ENCODE measurements at places on chromosomes 2 and 18.
A peak's percentile ranks its signal among the peaks of the same experiment; 100 is the strongest.

GRCh38 chr2:231184319-231184718, 14.1 kb upstream of the ARMC9 start:
- no peak for DNase-seq

DNA sequence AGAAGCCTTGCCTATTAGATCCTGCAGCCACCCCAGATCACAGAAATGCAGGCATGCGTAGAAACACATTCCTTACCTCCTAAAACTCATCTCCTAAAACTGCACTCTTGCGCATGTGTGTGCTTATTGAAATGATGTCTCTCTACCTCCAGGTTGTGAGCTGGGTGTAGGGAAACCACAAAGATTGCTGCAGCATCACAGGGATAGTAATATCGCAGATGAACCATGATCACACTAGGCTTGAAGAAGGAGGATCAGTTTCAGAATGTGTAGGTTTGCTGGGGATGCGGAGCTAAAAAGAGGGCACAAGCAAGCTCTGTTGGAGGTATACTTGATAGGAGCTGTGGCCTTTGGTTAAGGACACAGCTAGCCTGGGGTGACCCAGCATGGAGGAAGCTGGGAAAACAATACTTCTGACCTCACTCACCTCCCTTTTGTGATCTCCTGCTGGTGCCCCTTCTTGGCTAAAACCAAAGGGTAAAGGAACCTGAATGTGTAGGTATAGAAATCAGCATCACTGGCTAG, 118.8 kb downstream of the SETBP1 start:
- no peak for DNase-seq

- DNase-seq: no peak
Measured at GRCh38 chr18:71798986-71799673, 745.0 kb downstream of the CBLN2 start.

DNA sequence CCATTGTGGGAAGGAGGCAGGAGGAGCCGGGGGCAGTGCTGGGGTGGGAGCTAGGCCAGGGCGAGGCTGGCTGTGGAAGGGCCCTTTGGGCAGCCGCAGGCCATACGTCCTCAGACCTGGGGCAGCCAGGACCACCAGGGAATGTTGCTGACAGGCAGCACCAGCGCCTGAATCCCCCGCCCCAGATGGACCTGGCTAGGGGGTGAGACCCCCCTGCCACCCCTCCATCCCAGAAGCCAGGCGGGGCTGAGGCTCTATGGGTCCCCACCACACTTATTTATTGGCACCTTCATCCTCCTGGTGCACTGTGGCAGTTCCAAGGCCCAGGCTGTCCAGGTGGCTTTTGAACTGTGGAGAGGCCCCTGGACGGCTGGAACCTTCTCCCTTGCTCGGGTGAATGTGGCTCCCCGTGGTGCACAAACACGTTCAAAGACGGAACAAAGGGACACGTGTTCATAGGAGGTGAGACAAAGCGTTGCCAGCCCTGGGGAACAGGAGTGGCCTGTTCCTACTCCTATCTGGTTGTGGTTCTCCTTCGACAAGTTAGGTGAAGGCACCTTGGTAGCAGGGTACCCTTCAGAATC, 35.1 kb downstream of the RAMP1 start:
- no peak for DNase-seq

- DNase-seq: no peak
Measured at GRCh38 chr2:45004562-45005191, 4.6 kb downstream of the SIX2 start.

GRCh38 chr2:187581125-187581896, 27.1 kb upstream of the TFPI start:
- no peak for DNase-seq

DNA sequence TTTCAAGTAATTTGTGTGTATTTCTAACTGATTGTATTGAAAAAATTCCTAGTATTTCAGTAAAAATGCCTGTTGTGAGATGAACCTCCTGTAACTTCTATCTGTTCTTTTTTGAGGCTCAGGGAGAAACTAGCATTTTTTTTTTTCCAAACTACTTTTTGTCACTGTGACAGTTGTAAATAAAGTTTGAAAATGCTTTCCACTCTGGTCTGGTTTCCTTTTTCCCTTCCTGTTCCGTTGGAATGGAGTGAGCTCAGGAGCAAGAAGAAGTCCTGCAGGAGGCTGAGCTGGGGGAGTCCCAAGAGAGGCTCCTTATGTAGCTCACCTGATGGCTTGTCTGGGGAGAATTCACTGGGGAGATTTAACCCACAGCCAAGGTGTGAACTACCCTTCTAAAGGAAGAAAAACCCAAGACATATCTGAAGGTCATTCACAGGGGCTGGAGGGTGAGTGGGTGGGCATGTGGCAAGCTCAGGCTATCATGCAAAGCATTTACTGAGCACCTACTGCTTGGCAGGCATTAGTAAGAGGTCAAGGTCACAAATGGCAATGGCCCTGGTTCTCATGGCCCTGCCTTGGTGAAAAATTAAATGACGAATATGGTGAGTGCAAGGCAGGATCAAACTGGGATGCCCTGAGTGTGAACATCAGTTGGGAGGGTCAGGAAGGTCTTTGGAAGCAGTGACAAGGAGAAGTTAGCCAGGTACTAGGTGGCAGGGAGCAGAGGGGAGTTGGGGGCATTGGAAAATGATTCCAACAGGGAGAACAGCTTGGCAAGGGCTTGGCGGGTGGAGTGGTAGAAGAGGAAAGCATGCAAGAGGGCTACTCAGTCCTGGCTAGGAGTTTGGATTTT, 28.7 kb downstream of the LBH start:
- DNase-seq: no peak

- no peak for DNase-seq
Measured at GRCh38 chr18:28575123-28575522, 398.2 kb upstream of the CDH2 start.

GRCh38 chr2:162062559-162062958, 11.5 kb downstream of the DPP4 start:
- DNase-seq: no peak

- DNase-seq: no peak
Measured at GRCh38 chr18:76465630-76466409, 29.2 kb downstream of the ZNF516 start.

- DNase-seq: no peak
Measured at GRCh38 chr2:74464406-74464805, 776 bp downstream of the MOGS start.

- DNase-seq: no peak
Measured at GRCh38 chr2:144041612-144042011, 478.3 kb downstream of the ZEB2 start.

DNA sequence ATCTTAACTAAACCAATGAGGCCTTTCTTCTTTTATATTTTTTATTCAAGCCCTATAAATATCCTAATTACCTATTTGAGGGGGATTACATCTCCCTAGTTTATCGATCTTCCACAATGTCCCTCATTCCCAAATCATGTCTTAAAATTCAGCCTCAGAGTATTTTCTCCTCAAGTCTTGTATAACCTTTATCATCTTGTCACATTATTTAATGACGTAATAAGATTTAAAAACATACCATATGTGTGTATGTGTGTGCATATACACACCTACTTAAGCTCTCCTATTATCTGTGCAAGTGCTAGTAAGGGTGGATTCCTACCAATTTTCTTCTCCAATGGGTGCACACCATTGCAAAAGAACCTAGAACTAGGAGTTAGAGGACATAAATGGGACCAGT, 421.1 kb downstream of the FIGN start:
- no peak for DNase-seq

- DNase-seq: no peak
Measured at GRCh38 chr2:233796254-233796653, 18.1 kb downstream of the MROH2A start.

DNA sequence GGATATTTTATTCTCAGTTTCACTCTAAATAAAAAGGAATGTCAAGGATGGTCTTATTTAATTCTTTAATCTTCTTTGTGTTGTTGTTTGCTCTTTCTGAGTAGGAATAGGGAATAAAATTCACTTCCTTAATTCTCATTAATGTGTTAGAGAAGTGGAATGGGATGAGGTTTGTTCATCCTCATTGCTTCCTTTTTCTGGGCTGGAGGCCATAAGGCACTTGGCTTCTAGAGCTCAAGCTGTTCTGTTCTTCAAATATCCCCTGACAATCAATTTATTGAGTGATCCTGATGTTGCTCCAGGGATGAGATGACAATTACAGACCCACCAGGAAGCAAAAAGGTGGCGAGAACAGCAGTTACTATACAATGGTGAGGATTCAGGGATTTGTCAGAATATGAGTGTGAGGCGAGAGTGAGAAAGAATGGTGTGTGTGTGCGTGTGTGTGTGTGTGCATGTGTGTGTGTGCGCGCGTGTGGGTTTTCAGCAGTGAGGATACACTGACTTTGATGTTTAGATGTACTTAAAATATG, 557.6 kb upstream of the FANCL start:
- DNase-seq: no peak

DNA sequence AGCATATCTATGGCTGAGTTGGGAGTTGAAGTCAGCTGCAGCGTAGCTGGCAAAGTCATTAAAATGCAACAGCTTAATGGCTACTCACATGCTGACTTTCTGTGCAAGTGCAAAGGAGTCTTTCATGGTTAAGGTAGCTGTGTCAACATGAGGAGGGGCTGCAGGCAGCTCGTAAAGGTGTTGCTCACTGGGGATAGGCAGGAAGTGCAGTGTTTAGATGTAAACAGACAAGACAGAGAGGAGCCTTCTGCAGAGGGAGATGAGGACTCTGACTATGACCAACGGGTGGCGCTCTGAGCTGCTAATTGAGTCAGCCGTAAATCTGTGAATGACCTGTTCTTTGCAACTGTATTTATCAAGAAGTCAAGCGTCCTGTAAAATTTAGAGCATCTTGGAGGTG, 22.3 kb upstream of the CAVIN2 start:
- no peak for DNase-seq

DNA sequence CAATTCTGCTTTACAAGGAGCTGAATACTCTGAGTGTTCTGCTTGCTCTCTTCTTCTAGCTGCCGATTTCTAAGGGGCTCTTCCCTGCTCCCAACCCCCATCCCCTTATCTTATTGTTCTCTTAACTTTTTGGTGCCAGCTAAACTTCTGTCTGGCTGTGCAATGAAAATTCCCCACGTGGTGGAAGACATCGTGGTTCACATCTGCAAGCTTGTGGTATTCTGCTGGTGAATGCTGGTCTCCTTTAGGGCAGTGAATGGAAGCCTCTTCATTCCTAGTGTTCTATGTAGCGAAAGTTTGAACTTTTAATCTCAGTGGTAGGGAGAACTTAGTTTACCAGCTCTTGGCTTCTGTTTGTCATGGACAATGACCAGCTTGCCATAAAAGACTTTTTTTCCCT, 406.0 kb upstream of the ZEB2 start:
- no peak for DNase-seq

GRCh38 chr2:60463249-60463648, 90.2 kb downstream of the BCL11A start:
- DNase-seq: no peak

- DNase-seq: no peak
Measured at GRCh38 chr2:102848366-102848839, 86.6 kb downstream of the TMEM182 start.

DNA sequence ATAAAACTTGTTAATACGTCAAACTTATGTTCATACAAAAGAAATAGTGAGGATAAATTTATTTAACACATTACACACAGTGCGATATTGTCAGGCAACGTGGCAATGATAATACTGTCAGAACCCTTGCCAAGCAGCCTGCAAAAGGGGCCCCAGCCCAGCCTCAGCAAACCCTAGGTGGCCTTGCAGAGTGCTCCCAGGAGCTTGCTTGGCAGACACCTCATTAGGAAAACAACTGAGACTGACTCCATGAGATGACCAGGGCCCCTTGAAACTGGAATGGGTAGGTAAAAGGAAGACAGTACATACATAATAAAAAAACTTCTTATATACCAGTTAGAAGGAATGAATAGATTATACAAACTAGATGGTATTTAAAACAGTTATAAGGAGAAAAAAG, 136.6 kb upstream of the EPC2 start:
- no peak for DNase-seq

GRCh38 chr18:9117980-9118841, 15.7 kb downstream of the NDUFV2 start:
- DNase-seq: no peak

- DNase-seq: peak; percentile 65
Measured at GRCh38 chr2:207041786-207042554, 102.7 kb downstream of the CPO start.

- DNase-seq: no peak
Measured at GRCh38 chr2:203195331-203196036, 43.3 kb upstream of the CYP20A1 start.

DNA sequence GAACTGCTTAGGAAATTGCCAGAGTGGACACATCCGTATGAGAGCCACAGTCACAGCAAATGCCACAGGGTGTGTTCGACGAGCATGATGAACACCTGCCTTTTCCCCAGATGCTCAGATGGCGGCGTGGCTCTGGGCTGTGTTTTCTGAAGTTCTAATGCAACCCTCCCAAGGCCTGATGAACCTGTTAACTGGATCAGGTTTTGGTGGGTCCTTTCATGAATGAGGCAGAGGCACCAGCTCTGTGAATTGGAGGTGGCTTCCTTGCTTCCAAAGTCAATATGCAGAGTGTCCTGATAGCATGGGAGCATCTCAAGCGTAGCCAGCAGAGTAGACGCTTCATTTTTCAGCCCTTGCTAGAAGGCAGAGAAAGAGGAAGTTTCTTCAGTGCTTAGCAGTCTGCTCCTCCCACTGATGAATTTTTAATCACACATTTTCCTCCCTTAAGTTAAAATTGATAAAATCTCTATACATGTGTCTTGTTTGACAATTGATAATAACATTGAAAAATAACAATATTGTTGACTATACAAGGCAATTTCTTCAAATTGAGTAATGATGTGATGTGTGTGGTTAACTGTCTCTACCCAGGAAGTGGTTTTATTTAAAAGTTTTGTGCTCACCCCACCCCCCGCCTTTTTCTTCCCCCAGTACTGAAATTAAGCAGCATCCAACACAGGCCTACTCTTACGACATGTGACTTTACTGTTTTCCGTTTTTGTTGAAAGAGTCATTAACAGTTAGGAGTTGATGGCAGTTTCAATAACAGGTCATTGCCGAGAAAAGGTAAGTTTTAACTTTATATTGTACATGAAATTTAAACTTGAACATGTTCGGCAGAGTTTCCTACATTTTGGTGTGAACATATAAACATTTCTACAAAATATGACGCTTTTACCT, at the start of gene ARHGAP15:
TSS of gene ARHGAP15 (plus strand) at position 739 of the 900 bp plus-strand sequence.
- no peak for DNase-seq

- DNase-seq: peak; percentile 14
Measured at GRCh38 chr2:140718999-140719398, 1411.8 kb downstream of the LRP1B start.

- no peak for DNase-seq
Measured at GRCh38 chr2:7281231-7282201, 364.3 kb downstream of the RNF144A start.

DNA sequence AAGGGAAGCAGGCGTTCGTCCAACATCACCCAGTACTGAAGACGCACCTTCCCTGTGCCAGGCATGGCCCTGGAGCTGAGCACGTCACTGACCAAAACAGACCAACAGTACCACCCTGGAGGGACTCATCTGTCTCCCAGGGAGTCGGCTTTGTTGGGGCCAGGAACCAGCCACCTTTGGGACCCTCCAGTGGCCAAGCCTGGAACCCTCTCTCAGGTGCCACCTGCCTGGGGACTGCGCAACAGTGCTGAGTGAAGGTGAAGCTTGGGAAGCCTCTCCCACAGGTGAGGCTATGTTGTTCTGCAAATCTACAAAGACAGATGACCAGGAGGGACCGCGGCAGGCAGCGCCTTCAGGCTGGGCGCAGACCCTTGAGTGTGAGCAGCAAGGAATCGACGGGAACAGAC, 91.4 kb upstream of the OTOS start:
- no peak for DNase-seq
